D721Med (cell line): ENCODE measurements at places on chromosomes 2 and 18.

DNA sequence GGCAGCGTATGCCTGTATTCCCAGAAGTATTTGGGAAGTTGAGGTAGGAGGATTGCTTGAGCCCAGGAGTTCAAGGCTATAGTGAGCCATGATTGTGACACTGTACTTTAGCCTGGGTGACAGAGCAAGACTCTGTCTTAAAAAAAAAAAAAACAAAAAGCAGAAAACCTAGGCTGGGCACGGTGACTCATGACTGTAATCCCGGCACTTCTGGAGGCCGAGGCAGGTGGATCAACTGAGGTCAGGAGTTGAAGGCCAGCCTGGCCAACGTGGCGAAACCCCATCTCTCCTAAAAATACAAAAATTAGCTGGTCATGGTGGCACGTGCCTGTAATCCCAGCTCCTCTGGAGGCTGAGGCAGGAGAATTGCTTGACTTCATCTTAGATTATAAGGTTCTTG lies 46.4 kb downstream of the MTA3 start:
- no peak for DNase-seq

DNA sequence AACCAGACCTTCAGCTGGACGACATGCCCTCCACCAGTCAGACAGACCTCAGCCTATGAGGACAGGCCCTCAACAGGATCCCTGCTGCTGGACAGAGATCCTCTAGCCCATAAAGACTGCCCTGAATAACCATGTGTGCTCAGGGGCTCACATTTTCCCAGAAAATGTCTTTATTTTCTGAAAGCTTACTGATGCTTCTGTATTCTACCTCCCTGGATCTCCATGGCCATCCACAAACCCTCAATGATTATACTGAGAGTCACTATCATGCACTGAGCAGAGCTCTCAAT lies 1.8 kb upstream of the PTPN18 start:
- DNase-seq, result no peak

DNA sequence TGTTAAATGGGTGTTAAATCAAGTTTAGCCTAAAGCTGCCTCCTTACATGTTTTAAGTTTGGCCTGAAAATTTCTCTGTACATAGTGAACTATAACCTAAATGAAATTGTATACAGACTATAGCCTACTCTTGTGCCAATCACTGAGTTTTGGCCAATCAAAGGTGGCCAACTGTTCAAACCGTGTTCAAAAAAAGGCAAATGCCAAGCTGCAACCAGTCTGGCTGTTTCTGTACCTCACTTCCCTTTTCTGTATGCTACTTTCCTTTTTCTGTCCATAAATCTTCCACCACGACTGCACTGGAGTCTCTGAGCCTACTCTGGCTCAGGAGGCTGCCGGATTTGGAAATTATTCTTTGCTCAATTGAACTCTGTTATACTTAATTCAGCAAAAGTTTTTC lies 121.0 kb downstream of the SPOPL start:
- DNase-seq, result no peak

GRCh38 chr18:36099311-36099710 lies 29.8 kb downstream of the SLC39A6 start:
- no peak for DNase-seq

GRCh38 chr2:10476723-10477442 lies 28.8 kb upstream of the ODC1 start:
- DNase-seq, result no peak

GRCh38 chr2:53964257-53964952 lies 6.4 kb downstream of the PSME4 start:
- DNase-seq, result no peak
